ENCODE measurements at places on chromosomes 7 and 10.

GRCh38 chr7:711093-711921, 15.2 kb upstream of the DNAAF5 start:
- no peak for DNase-seq

DNA sequence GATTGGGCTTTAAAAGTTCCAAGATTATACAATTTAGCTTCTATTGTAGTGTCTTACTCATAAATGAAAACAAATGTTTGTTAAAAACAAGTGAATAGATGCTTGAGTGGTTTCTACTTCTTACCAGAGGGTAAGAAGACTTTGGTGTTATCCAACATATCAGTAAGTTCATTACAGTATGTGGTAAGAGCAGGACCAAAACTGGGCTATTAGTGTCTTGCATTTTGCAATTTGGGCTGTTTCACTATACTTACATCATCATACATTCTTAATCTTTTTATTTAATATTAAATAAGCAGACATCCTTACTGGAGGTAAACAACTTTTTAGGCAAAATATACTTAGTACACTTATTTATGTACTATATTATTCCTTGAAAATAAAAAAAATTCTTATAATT, 248.4 kb upstream of the HGF start:
- no peak for DNase-seq

- no peak for DNase-seq
These were observed 89.0 kb upstream of the SVIL start for GRCh38 chr10:29723726-29724125.

DNA sequence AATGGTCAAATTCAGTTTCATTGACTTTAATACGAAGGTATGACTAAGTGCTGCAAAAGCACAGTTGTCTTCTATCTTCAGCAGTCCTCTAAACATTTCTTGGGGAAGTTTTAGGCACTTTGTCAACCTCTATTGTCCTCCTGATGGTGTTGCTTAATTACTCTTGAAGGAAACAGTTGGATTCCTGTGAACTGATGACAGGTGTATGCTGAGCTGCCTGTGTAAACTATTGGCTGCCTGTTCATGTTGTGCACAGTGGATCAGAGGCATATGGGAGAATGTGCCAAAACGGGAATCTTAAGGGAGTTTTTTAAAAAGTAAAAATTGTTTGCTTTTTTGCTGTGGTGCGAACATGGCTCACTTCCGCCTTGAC, 221.0 kb downstream of the AUTS2 start:
- DNase-seq, result no peak

- DNase-seq, result peak; percentile 4
These were observed 323.1 kb upstream of the GALNT17 start for GRCh38 chr7:70808876-70809275.

DNA sequence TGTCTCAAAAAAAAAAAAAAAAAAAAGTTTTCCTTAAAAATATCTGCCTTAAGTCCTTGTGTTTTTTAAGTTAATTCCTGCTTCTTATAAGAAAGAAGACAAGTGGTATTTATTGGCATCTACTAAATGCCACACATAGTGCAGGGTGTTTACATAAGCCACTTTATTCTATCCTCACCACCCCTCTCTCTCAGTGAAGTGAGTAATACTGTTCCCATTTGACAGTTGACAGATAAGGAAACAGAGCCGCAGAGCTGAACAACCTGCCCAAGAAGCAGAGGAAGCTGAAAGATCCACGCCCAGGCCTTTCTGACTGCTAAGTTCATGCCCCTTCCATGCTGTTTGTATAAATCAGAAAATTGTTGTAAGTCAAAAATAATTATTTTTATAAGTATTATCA, 54.1 kb downstream of the ABLIM1 start:
- peak; percentile 8 for DNase-seq

DNA sequence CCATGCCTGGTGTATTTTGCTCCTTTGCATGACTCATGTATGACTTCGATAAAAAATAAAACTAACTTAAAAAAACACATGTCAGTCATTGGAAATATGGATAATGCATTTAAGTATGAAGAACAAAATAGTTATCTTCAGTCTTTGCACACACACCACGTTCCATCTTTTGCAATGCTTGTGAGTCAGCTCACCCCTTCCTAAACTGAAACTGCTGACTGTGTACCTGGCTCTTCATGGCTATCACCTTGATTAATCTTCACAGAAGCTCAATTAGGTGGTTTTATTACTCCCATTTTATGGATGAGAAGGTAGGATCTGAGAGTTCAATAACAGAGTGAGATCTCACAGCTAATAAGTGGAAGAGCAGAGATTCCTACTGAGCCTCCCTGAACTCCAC, 79.5 kb downstream of the CARD11 start:
- no peak for DNase-seq

DNA sequence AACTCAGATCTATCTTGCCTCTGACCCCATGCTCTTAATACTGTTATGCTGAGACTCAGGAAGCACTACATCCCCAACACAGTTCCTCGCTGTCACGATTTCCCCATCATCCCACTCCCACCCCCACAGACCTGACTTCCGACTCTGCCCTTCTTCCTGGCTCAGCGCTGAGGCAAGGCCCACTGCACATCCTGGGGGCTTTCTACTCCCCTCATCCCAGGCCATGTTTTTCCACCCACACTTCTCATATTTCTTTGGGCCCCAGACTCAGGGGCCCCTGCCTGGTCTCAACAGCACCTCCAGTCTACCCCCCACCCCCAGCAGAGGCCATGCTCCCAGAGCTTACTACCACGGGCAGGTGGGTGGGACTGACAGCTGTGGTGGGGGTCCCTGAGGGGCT, 7.7 kb upstream of the NDST2 start:
- DNase-seq, result no peak

Measured in K562 (cell line).